NCI-H1436 (cell line): ENCODE measurements at places on chromosomes 16 and 17.
A peak's percentile ranks its signal among the peaks of the same experiment; 100 is the strongest.

- DNase-seq: no peak
Observed at GRCh38 chr17:65918916-65919315, 273.0 kb downstream of the CEP112 start.

- no peak for DNase-seq
Observed at GRCh38 chr16:57025941-57026777, 36.8 kb downstream of the NLRC5 start.

GRCh38 chr16:10552998-10553491 is 27.4 kb downstream of the EMP2 start:
- no peak for DNase-seq

- DNase-seq: no peak
Observed at GRCh38 chr16:83955218-83956130, 2.4 kb downstream of the OSGIN1 start.

DNA sequence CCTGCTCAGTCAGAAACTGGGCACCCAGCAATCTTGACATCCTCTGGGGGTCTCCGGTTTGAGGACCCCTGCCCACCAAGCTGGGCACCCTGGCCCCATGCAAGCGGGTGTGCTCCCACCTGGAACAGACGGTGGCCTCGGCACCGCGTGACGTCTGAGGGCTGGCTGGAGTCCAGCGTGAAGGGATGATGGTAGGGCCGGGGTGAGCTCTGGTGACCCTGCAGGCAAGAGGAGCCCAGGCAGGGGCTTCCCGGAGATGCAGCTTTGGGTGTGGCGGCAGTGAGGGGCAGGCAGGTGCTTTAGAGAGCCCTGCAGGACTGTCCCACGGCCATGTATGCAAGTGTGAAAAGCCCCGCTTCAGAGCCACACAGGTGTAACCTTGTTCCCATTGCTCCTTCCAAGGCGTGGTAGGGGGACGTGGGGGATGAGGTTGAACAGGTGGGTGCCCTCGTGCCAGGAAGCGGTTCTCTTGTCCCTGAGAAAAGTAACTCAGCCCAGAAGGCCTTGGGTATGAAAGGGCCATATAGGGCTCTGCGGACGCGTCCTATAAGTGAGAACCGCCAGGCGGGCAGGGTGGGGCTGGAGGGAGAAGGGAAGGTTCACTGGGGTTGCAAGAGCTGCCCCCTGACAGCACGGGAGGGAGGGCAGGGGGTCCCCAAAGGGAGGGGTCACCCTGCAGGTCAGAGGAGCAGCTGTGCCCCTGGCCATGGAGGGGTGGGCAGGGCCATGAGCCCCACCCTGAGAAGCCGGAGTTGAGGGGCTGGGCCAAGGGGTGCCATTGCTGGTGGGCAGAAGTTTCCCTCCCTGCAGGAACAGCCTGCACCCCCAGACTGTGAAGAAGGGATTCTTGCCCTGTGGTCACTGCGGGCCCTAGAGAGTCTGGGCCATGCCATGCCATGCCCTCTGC is 9.2 kb downstream of the RGS11 start:
- no peak for DNase-seq

DNA sequence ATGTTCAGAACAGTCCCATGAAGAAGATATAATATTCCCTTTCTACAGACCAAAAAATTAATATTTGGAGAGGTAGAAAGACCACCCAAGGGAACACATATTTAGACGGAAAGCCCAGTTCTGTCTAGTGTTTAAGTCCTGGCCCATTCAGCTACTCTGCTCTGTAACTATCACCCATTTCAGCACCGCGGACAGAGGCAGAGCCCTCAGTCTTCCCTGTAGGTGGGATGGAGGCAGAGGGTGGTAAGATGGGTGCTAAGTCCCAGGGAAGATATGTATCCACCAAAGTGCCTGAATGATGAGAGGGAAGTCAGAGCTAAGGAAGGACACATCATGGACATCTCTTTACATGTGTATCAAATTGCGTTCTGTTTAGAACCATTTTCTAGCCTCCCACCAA is 27.8 kb upstream of the C16orf78 start:
- no peak for DNase-seq

DNA sequence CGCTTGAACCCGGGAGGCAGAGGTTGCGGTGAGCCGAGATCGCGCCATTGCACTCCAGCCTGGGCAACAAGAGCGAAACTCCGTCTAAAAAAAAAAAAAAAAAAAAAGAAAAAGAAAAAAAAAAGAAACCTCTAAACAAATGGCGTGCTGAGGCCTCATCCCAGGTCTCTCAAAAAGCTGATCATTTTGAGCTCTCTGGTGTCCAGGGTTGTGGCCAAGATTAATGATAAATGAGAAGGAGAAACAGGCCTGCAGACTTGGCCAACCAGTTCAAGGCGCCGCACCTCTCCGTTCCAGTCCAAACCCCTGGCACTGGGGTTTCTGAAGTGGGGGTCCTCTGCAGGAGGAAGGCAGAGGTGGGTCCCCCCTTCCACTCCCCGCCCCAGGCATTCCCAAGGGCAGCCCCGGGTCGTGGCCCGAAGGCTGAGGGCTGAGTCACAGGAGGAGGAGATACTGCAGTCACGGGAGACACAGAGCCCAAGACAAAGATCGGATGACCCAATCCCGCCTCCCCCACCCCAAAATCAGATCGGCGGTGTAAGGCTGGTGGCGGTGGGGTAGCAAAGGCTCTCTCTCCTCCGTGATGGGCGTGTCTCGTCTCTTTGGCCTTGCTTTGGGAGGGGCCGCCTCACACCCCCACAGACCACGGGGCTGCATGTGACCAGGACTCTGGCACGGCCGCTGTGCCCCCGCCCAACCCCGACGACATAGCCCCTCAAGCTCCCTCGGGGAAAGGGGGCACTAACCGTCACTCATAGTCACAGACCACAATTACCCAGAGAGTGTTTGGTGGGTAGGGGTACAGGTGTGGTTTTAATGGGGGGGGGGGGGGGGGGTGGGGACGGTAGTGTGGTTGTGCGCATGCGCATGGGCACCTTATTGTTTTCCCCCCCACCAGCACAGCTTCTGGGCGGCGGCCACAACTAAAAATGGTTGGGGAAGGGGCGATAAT is 1.1 kb downstream of the VAT1 start:
- peak; percentile 39 for DNase-seq

DNA sequence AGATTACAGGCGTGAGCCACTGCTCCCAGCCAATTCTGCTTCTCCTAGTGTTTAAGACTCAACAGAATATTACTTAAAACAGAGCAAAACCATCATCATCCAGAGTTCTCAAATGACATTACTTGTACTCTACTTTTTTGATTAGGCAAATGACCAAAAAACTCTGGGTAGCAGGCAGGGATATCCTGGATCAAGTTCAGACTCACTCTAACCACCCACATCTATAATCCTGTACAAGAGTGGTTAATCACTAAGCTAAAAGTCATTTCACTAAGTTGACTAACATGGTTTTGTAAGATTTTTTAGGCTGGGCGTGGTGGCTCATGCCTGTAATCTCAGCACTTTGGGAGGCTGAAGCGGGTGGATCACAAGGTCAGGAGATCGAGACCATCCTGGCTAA is 6.8 kb downstream of the NAE1 start:
- no peak for DNase-seq

GRCh38 chr17:80223142-80223815 is 3.1 kb downstream of the SLC26A11 start:
- no peak for DNase-seq

DNA sequence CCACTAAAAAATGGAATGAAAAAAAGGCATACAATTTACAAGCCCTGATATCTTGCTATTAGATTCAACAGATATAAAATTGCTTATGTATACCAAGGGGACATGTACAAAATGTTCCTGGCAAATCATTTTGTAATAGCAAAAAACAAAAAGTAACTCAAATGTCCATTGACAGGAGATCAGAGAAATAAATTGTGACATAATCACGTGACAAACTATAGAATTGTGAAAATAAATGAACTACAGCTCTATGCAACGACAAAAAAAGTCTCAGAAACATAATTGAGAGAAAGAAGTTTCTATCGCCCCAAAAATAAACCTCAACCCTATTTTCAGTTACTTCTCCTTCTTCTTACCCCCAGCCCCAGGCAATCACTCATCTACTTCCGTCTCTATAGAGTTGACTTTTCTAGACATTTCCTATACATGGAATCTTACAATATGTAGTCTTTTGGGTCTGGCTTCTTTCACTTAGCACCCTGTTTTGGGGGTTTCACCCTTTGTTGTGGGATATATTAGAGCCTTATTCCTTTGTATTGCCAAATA is 12.1 kb upstream of the ACE start:
- no peak for DNase-seq

DNA sequence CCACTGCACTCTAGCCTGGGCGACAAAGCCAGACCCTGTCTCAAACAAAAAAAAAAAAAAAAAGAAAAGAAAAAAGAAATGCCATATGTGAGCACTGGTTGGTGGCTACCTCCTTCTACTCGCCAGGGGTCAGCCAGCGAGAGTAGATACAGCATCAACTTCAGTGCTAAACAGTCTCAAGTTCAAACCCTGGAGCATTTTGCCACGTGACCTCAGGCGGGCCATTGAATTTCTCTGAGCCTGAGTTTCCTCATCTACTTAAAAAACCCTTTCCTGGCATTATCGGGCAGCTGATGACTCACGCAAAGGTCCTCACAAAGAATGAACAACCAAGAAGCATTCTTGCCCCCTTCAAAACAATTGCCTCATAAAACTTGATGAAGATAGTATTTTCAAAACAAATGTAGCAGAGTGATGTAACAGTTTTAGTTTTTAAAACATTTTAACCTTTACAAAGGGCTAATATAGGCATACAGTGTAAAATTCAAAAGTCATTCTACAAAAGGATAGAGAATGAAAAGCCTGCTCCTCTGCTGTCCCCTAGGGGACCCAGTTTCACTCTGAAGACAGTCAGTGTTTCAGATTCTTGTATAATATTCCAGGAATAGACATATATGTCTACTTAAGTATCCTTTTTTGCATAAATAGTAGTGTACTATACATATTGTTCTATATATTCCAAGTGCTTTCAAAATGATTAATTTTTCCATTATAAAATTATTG is 28.4 kb downstream of the DNAH2 start:
- no peak for DNase-seq

GRCh38 chr17:43351691-43352090 is 47.1 kb upstream of the ARL4D start:
- DNase-seq: no peak
